Activated T-helper 1 cell treated with anti-CD3 and anti-CD28 coated beads, Interleukin-2, amount 50 U/mL, for 16 hours (primary cell): ENCODE measurements at places on chromosomes 12 and 14.

- no peak for DNase-seq
Observed at GRCh38 chr12:41697161-41697560, 447.5 kb downstream of the GXYLT1 start.

DNA sequence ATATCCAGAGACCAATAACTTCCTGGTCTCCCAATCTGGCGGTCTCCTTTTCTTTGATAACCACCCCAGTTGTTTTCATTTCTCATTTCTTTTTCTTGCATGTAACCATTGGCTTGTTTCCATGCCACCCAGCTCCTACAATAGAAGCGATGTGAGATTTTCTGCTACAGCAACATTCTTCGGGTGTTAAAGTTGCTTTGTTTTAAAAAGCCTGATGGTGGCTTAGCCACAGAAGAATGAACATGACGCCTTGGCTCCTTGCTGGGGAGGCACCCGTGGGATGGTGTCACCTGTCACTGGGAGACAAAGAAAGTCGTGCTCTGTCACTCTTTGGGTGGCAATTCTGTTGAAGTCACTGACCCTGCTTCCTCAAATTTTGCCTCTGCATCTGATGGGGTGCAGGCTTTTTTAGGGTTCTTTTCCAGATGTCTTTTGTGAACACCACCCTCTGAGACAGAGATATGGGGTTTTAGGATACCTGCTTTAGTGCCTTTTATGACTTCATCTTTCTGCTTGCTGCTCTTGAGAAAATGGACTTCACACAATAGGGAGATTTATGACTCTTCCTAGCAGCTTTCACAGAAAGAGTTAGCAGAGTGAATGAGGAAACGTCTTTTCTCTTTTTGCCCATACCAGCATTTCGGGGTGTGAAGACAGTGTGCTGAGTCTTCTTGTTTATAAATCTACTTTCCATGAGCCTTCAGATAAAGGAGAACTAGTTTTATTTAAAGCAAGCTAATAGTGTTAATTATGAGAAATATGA, 265.3 kb upstream of the TBX3 start:
- no peak for DNase-seq

- DNase-seq = no peak
Observed at GRCh38 chr12:15477761-15478160, 155.5 kb downstream of the PTPRO start.

- no peak for DNase-seq
Observed at GRCh38 chr12:22539055-22539454, 5.3 kb downstream of the C2CD5 start.

DNA sequence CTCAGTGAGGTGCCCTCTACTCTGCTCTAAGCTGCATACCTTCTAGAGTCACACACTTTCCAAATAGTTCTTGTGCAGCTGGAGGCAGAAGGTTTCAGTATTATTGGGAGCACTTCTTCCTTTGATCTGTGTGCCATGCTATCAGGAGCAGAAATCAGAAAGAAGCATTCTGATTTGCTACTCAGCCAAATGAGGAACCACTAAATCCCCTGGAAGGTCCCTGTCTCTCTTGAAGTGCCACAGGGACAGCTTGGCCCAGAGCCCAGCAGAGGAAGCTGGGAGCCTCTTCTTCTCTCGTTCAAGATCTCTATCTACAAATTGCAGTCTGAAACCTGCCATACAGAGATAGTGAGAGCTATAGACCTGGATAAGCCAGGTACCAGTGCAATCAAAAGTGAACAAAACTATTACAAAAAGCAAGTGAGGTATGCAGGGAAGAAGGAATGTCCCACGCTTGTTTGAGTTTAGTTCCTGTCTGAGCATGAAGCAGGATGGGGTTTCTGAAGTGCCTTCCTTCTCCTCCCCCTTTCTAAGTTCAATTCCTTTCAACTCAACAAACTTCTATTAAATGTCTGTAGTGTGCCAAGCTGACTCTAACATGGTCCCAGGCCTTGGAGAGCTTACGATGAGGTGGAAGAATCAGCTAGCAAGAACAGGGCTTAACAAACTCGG, 100.9 kb upstream of the PARP11 start:
- DNase-seq = no peak

DNA sequence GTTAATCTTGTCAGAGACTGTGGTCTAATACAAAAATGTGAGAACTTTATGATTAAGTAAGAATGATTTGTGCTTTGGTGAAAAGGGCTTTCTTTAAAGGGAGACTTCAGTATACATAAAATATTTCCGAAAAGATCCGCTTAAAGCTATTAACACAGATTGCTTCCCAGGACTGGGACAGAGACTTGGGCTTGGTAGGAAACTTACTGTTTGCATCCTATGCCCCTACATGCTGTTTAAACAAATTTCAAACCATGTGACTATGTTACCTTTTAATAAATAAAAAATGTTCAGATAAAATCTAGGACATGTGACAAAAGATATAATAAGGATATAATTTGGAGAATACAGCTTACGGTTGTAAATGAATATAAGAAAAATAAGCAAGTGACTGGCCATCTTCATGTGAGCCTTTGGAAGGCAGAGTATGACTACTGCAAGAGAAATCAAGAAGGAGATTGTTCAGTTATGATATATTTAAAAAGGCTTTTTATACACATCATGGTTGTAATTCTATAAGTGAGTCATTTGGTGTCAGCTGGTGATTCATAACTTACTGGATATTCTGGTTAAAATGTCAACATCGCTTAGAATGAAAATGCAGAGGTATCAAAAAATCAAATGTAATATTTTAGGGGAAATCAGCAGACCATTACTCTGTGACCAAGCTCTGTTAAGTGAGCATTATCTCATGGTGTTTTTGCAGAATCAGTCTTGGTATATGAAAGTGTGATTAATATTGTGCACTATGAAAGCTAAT, 234.7 kb upstream of the E2F7 start:
- no peak for DNase-seq

DNA sequence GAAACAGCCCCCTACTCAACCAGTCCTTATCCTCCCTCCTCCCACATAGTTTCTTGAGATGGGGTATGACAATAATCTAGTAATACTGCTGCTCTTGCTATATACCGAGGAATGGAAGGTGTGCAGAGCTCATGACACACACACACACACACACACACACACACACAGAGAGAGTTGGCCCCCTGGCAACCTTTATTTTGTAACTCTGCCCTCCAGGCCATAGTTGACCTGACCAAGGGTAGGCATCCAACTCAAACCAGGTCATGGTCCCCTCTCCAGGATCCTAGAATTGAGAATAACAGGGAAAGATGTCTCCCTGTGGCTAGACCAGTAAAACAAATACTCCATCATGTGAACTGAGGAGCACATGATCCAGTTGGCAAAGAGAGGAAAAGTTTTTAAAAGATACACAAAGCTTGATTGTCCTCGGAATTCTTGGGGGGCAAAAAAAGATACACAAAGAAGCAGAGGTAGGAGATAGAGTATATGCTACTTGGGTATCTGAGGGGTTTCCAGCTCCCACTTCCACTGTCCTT, 11.3 kb downstream of the ERO1A start:
- DNase-seq = no peak

DNA sequence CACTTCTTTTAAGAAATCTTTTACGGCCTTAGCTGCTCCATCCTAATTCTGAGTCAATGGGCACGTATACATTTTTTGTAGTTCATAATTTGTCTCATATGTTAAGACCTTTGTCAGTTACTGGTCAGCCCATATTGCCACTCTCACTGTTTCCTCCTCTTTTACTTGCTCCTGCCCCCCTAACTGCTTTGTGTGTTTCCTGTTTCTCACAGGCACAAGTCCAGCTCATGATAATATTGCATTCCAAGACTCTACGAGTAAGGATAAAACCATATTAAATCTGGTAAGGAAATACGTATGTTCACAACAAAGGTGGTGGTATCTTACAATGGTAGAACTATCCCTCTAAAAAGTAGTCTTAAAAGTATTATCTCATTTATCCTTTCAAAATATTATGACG, 111.7 kb downstream of the DNAI7 start:
- no peak for DNase-seq

DNA sequence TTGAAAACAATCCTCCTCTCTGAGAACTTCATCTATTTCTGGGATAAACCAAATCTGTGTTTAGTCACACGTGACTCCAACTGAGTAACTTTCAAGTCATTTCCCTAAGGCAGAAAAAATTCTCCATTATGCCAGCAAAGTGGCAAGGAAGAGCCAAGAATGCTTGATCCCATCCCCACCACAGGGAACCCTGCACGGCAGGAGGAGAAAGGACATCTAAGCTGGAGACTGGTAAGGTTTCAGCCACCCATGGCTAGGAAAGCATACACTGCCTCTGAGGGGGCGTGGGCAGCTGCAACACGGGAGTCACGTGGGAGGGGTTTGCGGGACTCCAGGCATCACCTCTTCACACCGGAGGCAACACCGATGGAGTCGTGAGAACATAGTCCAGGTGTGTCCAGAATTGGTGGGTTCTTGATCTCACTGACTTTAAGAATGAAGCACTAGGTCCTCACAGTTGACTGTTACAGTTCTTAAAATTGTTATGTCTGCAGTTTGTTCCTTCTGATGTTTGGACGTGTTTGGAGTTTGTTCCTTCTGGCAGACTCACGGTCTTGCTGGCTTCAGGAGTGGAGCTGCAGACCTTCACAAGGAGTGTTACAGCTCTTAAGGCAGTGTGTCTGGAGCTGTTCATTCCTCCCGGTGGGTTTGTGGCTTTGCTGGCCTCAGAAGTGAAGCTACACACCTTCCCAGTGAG, 2.7 kb upstream of the SIVA1 start:
- DNase-seq = no peak

DNA sequence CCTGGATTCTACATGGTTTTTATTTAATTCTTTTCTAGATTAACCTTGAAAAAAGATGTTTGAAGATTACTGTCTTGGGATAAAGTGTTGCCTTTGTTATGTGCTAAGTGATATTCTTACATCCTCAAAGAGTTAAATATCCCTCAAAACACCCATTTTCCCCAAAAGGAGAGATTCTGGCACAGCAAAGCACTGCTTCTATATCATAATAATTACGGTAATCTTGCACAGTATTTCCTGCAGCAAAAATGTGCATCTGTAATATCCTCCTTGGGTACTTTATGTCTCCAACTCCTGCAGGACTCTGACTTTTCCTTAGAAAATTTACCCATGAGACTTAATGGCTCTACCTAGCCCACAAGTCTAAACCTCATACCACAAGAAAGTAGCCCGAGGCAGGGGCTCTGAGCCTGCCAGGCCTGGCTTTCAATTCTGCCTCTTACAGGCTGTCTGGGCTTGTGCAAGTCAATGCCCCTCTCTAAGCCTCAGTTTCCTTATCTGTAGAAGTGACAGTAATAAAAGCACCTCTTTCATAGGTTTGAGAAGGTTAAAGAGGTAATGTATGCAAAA, 45.8 kb downstream of the SVOP start:
- DNase-seq = no peak

- no peak for DNase-seq
Observed at GRCh38 chr12:92624236-92624635, 78.6 kb upstream of the PLEKHG7 start.

- DNase-seq = peak; percentile 67
Observed at GRCh38 chr14:49865431-49865859, 12.9 kb upstream of the NEMF start.

GRCh38 chr12:94495445-94496115, 35.9 kb upstream of the CEP83 start:
- no peak for DNase-seq

GRCh38 chr12:107560899-107561285, 124.7 kb upstream of the PWP1 start:
- DNase-seq = no peak

DNA sequence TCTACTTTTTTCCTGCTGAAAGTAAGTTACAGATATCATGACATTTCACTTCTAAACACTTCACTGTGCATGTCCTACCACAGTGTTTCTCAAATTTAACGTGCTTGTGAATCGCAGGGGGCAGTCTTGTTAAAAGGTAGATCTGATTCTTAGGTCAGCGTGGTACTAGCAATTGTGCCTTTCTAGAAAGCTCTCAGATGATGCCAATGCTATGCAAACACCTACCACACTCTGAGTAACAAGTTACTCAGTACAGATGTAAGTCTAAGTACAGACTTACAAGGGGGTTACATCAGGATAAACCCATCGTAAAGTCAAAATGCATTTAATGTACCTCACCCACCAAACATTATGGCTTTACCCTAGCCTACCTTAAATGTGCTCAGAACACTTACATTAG, 22.4 kb downstream of the TM7SF3 start:
- no peak for DNase-seq

DNA sequence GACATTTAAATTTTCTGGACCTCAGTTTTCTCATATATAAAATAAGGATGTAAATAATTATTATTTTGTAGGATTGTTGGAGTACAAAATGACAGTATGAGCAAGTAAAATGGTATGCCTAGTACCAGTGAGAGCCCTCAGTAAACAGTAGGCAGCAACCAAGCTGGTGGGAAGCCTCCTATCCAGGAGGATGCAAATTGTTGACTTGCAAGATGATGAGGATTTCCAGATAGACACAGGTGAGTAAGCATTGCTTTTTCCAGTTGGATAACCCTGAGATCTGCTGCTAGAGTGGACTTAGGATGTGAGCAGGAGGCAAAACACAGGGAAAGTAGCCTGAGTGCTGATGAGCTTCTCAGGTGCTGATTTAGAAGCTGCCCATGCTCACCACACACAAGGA, 28.2 kb upstream of the AMIGO2 start:
- no peak for DNase-seq

GRCh38 chr12:79119796-79120195, 255.2 kb downstream of the SYT1 start:
- DNase-seq = no peak

- DNase-seq = no peak
Observed at GRCh38 chr14:65228436-65228835, 126.1 kb upstream of the MAX start.

- DNase-seq = no peak
Observed at GRCh38 chr12:6463216-6463615, 7.3 kb downstream of the VAMP1 start.

GRCh38 chr12:106285982-106286381, 16.6 kb upstream of the TCP11L2 start:
- no peak for DNase-seq

- no peak for DNase-seq
Observed at GRCh38 chr12:46489951-46490388, 117.4 kb upstream of the SLC38A2 start.

- no peak for DNase-seq
Observed at GRCh38 chr12:8722286-8722800, 24.6 kb downstream of the RIMKLB start.

GRCh38 chr12:48336564-48336963, 14.2 kb downstream of the ZNF641 start:
- DNase-seq = no peak

GRCh38 chr14:33812601-33813000, 138.3 kb downstream of the EGLN3 start:
- no peak for DNase-seq
